ENCODE measurements at places on chromosomes 2 and 18.

GRCh38 chr18:77481541-77481940, 231.9 kb downstream of the GALR1 start:
- no peak for DNase-seq

DNA sequence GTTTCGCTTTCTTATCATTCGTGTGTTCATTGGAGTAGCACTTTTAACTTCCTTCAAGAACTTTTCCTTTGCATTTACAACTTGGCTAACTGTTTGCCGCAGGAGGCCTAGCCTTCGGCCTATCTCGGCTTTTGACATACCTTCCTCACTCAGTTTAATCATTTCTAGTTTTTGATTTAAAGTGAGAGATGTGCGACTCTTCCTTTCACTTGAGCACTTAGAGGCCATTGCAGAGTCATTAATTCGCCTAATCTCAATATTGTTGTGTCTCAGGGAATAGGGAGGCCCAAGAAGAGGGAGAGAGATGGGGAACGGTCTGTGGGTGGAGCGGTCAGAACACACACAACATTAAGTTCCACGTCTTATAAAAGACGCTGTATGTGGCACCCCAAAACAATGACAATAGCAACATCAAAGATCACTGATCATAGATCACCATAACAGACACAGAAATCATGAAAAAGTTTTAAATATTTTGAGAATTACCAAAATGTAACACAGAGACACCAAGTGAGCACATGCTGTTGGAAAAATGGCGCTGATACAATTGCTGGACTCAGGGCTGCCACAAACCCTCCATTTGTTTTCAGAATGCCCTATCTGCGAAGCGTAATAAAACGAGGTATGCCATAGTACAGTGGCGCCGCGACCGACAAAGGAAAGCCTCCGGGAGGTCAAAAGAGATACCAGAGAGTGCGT, 553 bp downstream of the TIGD1 start:
- no peak for DNase-seq

GRCh38 chr2:159790323-159790722, 7.7 kb downstream of the CD302 start:
- DNase-seq: no peak

GRCh38 chr2:207166039-207166348, 246 bp upstream of the KLF7 start:
- peak; percentile 100 for DNase-seq
